ENCODE measurements at places on chromosomes 4 and X.

DNA sequence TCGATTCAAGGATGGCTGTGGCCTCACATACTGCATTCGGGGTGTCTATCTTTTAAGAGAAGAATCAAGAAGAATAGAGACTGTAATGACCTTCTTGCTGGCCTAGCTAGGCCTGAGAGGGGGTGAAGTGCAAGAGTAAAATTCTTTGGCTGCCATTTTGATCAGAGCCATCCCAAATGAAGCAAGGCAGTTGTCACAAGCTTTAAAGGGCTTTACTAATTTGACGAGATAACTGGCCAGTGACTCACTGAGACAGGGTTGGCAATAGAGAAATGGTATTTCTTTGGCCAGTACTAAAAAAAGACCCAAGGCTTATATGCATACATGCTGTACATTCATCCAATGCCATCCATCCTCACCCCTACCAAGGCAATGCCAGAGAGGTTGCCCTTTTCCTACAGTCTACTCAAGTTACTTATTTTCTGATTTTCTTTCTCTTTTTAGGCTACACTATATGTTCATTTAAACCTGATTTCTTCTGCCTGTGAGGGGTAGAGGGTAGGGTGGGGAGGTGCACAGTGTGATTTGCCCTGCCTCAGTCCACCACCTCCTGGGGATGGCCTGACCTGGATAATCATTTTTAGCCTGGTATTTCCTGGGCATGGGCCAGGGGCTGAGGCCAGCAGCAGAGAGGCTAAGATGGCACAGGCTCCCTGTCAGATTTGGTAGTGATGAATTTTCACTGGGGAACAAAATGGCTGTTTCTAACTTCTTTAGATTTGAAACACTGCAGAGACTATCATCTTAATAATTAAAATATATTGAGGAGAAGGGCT is 32.2 kb downstream of the ATG4A start:
- DNase-seq = no peak

GRCh38 chr4:154044742-154045485 is 256.0 kb upstream of the SFRP2 start:
- DNase-seq = no peak

- DNase-seq = no peak
Observed at GRCh38 chrX:34734383-34734782, 77.3 kb upstream of the TMEM47 start.

- DNase-seq = no peak
Observed at GRCh38 chrX:46236411-46236810, 308.8 kb downstream of the ZNF674 start.

DNA sequence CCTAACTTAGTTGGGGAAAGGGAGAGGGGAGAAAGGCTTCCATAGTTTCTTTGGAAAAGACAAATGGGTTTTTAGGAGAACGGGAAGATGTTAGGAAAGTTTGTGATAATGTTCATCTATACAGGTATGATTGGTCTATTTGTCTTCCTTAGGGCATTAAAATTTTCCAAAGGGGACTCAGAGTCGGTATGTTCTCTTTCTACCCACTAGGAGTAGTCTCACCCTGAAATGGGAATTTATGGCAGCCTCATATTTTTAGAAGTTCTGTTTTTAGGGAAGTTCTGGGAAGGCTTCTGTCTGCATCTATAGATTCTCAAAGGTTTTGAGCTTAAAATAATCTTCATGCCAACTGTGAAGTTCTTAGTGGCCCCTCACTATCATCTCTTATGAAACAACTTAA is 637.3 kb downstream of the ADGRL3 start:
- DNase-seq = no peak

- no peak for DNase-seq
Observed at GRCh38 chr4:39730072-39730471, 32.1 kb downstream of the UBE2K start.

GRCh38 chr4:183348706-183349659 is 26.8 kb upstream of the CLDN24 start:
- DNase-seq = no peak

DNA sequence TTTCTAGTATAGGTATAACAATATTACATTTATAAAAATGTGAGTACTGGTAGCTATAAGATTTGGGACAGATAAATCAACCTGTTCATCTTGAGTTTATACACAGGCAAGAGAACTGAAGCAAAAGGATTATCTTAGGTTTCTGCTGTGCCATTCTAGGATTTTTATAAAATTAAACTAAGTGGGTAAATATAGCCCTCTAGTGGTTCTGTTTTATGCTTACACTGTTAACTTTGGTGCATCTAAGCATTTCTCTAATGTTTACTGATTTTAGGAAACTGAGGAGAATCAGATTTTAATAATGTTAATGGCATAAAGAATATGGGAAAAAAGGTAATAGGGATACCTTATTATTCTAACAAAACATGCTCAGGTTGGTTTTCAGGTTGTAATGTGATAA is 1.1 kb upstream of the RRH start:
- no peak for DNase-seq

- peak; percentile 16 for DNase-seq
Observed at GRCh38 chrX:47311932-47312774, 58.2 kb upstream of the ZNF157 start.

- DNase-seq = peak; percentile 22
Observed at GRCh38 chrX:56802921-56803849, 74.1 kb downstream of the NBDY start.

DNA sequence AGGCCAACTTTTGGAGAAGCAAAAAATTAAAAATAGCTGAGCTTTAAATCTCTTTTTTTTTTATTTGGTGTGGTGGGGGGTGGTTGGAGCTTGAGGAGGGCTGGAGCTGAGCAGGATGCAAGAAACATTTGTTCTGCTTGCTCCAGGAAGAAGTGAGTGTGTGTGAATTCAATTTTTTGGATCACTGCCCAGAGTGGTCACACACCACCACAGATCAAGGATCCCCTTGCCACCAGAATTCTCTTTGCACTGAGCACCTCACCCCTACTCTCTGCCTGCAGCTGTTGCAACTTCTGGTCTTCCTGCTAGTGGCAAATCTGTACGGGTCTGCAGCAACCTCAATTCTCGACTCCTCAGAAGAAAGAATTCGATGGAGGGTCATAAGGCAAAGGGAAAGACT is 19.9 kb upstream of the PLP1 start:
- DNase-seq = no peak

DNA sequence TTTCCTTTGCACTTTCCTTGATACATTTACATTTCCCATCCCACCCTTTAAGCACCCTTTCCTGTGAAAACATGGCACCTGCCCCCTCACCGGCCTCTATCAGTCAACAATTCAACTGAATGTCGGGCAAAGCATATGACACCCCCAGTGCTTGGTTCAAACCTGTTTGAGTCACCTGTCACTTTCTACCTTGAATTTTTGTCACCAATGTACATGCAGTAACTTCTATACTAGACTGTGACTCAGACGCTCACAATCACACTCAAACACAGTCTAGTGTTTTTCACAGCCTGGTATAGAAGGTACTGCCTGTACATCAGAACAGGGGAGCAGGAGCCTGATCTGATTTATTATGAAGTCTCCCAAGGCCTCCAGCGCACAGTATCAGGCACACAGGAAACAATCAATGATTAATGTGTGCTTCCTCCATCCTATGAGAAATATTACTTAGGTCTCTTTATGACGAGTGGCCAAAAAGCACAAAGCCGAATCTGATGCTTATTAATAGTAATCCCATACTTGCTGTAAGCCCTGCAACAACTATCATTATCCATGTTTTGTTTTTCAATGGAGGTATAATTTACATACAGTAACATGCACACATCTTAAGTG is 49.2 kb upstream of the FAM9C start:
- DNase-seq = no peak

DNA sequence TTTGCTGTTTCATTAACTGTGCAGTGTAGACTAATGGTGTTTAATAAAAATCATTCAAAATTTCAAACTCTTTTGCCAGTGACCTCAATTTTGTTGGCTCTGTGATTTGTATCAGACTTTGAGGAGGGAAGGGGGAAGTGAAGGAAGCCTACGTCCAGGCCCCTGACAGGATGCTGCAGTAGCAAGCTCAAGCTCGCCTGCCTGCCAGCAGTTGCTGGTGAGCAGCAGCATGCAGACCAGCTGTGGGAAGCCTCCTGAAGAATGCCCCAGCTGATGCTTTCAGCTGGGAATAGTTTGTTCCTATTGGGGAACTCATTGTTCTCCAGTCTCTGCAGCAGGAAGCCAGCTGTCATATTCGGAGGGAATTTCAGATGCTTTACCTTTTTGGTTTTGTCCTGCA is 495.2 kb downstream of the AFF2 start:
- no peak for DNase-seq

DNA sequence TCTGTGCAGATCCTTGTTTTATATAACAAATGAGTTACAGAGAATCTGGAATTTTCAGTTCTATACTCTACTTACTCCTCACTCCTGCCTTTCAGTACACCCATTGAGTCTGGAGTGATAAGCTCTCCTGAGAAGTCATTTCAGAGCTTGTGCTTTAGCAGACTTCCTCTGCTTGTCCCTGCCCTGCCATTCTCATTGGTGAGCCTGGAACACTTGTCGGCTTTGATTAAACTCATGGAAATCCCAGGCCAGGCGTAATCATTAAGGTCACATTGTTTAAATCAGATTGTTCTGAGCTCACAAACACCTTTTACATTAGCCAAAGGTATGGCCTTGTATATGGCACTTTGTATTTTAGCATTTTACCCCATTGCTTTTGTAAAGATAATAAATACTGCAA is 102.7 kb downstream of the CNKSR2 start:
- no peak for DNase-seq

DNA sequence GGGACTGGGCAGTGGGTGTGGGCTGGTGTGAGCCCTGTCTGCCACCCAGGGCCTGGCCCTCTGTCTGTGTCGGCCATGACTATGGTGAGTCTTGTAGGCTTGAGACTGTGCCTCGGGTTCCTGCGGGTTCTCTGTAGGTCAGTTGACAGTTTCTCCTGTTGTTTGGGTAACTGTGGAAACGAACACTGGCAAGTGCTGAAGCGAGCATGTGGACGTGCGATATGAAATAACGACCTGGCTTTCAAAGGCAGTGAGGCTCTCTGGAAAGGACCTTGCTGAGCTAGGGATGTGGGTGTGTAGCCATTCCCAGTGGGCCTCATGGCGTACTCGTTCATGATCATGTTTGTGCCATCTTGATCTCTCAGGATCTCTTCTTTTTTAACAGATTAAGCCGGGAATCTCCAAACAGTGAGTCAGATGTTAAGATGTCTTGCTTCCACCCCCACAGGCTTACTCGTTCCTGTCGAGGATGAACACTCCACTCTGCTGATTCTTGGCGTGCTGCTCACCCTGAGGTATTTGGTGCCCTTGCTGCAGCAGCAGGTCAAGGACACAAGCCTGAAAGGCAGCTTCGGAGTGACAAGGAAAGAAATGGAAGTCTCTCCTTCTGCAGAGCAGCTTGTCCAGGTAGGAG is 41.3 kb downstream of the HTT start:
- no peak for DNase-seq

GRCh38 chrX:134804779-134805178 is 146.5 kb upstream of the PLAC1 start:
- no peak for DNase-seq

DNA sequence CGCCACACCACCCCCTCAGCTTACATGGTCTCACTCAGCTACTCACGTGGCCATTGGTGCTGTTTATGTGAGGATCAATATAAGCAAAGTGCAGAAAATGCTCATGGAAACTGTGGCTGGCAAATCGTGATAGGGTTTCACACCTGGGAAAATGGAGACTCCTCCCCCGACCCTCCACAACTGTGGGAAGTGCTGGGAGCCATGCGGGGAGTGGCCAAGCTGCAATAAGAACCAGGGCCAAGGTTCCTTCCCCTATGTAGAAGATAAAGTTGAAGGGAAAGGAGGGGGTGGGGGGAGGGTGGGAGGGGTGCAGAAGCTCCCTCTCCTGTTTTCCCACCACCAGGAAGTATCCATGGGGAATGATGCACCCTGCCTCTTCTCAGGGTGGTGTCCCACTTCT is 145.5 kb upstream of the MAMLD1 start:
- no peak for DNase-seq

- no peak for DNase-seq
Observed at GRCh38 chrX:45295259-45295986, 94.7 kb upstream of the DIPK2B start.

- DNase-seq = no peak
Observed at GRCh38 chr4:152807294-152807829, 27.6 kb downstream of the ARFIP1 start.

DNA sequence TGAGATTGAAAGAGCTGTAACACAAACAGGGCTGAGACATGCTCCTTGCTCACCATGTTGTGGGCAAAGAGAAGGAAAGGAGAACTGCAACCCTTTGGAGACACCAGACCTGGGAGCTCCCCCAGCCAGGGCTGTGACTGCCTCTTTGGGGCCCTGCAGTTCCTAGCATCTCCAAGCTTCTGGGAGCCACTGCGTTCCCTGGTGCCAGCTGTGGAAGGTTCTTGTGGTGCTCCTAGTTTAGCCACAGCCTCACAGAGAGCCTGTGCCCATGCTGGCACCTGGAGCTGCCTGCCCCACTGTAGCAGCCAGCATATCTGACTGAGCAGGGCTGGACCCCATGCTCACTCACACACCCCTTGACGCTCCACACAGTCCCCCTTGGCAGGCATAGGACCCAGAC is 141.7 kb downstream of the PDHA2 start:
- DNase-seq = no peak

DNA sequence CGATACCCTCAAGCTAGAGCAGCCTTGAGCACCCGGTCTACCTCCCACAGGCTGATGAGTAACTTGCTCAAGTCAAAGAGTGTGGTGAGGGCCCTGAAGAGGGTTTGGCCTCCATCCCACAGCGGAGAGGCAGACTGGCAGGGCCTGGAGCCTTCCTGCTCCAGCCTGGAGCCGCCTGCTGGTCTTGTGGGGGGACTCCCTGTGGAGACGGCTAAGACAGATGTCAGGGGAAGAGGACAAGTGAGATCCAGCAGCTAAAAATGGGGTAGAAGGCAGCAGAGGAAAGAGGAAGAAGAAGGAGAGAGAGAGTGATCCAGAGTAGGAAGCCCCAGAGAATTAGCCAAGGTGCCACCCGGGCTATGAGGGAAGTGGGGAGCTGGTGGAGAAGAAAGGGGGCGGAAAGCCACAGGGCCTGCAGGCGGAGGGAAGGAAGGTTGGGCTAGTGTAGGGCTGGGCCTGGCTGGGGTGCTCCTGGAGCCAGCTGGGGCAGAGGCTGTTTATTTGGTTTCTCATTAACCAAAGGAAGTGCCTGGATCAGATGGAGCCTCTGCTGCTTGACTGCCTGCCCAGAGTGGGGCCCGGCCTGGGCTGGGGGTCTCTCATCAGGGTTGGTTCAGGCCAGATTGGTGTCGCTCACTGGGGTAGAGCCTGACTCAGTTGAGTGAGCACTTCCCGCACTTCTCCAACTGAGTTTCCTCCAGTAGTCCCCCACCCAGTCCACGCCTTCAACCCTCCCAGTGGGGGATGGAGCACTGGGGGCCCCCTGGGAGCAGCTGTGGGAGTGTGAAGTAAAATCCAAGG is 14.2 kb downstream of the EFNB1 start:
- DNase-seq = no peak
